NCI-H2171 treated with DMSO at 0.1 percent for 48 hours (cell line): ENCODE measurements at places on chromosomes 7 and 10.

GRCh38 chr7:149884016-149884415, 10.2 kb downstream of the ATP6V0E2 start:
- no peak for DNase-seq

- no peak for DNase-seq
These were observed 11.4 kb upstream of the FAM53B start for GRCh38 chr10:124755581-124755980.

DNA sequence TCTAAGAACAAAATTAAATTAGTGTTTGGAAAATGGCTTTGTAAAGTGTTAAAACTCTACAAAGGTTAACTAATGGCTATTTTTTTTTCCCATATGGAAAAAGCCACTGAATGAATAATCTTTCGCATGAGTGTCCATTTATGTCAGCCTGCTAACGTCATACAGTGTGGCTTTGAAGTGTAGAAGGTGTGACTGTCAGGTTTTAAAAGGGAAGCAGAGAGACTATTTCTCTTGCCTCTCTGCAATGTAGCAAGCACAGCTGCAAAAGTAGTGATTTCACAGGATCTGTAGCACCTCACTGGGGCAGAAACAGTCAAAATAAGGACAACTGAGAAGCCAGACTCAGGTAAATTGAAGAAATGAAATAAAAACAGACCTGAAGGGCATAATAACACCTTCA, 53.4 kb downstream of the CREB5 start:
- no peak for DNase-seq

DNA sequence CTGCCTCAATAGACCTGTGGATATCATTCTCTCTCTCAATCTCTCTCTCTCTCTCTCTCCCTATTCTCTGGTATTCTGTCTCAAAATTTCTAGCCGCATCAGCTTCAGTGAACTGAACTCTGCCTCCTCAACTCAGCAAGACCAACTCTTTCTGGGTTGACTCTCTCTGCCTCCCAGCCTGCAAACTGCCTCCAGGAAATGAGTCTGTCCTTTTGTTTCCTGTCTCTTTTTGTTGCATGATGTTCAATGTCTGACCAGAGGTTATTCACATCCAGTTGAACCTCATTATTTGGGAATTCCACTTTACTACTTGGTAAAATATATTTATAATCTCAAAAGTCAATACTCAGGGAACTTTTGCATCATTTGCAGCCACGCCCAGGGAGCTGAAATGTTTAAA, 682.7 kb upstream of the FZD8 start:
- no peak for DNase-seq

- no peak for DNase-seq
These were observed 3.7 kb downstream of the IKZF1 start for GRCh38 chr7:50308203-50308531.

DNA sequence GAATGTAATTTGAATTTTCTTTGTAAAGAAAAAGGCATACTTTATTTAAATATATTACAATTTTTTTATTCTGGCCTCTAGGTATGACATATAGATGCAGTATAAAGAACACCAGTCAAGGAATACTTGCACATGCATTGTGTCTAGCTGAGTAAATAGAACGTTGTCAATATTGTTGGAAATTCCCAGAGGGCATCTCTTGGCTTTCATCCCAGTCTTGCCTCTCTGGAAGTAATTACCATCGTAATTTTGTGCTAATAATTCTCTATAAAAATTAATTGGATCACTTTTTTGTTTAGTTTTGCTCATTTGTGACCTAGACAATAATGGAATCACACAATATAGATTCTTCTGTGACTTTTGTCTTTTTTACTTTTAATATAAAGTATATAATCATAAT, 1052.3 kb upstream of the CELF2 start:
- DNase-seq = no peak

DNA sequence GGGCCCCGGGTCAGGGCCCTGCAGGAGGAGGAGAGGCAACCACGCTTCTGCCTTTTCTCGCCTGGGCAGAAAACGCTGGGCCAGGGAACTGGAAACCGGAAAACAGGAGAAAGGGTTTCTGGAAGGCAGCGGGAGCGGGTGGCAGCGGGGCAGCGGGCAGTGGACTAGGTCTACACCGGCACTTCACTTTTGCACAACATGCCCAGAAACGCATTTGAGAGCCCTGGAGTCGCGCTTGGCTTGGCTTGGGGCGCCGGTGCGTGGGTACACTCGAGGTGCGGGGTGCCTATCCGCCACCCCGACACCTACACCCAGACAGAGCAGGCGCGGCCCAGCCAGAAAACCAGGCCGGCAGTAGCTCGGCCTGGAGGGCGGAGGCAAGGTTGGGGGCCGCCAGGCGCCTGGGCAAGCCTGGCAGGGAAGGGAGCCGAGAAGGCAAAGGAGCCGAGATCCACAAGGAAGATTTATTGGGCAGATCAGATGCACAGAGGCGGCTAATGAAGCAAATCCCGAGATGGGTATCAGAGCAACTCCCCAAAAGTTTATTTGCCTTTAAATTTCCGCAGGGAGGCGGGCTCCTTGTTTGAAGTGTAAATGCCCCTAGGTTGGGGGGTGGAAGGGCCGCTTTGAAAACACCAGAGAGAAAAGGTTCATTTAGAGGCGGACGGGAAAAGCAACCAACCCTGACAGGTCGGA, 3.2 kb upstream of the PAX2 start:
- no peak for DNase-seq

- no peak for DNase-seq
These were observed 550.1 kb upstream of the NRP1 start for GRCh38 chr10:33884604-33885003.

DNA sequence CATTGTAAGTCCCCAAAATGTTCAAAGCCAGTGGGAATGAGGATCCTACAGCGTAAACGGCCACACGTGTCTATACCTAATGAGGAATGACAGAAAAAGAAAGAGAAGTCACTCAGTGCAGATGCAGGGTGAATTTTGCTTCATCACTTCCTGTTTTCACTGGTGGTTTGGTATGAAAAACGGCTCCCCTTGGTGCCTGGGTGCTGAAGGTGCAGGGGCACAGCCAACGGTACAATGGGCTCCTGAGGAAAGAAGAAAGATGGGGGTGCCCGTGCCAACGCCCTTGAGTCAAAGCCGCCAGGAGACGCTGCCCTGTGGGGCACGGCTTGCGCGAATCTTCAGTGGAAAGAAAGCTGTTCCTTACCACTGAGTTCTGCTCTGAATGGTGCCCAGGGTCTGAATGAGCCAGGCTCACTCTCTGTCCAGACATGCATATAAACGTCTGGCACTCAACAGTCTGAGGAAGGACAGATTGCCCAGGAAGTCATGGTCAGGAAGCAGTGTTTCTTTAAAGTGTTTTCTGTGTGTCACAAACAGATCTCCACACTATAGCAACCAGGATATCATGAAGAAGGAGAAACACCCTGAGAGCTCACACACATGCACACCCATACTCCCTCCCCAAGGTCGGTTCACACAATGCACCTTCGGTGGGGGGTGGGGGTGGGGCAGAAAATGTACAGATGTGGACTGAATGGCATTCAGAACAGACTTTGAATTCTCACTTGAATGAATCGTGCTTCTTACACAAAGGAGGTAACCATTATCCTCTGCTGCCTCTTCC, 105.8 kb downstream of the ELMO1 start:
- no peak for DNase-seq

DNA sequence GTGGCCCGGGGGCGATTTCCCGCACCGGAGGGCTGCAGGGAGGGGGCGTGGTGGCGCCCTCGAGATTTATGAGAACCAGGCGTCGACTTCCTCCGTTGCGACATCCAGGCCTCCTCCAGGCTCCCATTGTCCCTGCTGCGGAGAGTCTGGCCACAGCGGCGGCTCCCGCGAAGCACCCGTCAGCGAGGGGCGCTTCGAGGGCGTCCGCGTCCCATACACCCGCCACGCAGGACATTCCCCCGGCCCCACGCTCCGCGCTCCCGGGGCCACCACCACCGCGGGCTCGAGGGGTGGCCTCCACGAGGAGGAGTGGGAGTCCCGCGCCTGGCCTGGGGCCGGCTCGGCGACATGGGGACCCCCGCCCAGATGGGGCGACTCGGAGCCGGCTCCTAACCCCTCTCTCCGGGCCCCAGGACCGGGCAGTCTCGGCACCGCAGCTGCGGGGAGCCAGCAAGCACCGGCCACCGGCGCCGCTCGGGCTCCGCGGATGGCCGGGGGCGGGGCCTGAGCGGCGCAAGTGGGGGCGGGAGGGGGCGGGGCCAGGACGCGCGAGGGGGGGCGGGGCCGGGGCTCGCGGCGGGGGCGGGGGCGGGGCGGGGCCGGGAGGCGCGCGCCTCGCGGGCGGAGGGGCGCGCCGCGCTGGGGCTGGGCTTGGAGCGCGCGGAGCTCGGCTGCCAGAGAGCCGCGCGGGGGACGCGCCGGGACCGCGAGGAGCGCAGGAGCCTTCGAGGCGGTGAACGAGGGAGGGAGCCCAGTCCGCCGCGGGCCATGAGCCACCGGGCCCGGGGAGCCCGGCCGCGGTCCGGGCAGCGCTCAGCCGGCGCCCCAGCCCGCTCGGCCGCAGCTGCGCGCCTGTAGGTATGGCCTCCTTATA, at the start of gene SH2B2:
Gene SH2B2, plus strand, starts transcription at position 632 of the 874 bp plus-strand sequence. CDS start 13,683 bp downstream, outside the sequence.
- peak; percentile 49 for DNase-seq

DNA sequence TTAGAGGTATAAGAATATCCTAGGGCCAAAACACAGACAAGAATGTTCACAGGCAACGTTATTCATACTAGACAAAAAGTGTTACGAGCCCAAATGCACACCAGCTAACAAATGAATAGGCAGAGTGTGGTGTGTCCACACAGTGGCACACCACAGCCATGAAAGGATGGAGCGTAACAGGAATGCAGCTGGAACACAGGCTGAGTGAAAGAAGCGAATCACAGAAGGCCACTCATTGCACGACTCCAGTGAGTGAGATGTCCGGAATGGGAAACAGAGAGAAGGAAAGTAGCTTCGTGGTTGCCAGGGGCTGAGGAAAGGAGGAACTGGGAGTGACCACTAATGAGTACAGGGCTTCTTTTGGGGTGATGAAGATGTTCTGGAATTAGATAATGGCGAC, 198.8 kb downstream of the TNS3 start:
- DNase-seq = no peak

DNA sequence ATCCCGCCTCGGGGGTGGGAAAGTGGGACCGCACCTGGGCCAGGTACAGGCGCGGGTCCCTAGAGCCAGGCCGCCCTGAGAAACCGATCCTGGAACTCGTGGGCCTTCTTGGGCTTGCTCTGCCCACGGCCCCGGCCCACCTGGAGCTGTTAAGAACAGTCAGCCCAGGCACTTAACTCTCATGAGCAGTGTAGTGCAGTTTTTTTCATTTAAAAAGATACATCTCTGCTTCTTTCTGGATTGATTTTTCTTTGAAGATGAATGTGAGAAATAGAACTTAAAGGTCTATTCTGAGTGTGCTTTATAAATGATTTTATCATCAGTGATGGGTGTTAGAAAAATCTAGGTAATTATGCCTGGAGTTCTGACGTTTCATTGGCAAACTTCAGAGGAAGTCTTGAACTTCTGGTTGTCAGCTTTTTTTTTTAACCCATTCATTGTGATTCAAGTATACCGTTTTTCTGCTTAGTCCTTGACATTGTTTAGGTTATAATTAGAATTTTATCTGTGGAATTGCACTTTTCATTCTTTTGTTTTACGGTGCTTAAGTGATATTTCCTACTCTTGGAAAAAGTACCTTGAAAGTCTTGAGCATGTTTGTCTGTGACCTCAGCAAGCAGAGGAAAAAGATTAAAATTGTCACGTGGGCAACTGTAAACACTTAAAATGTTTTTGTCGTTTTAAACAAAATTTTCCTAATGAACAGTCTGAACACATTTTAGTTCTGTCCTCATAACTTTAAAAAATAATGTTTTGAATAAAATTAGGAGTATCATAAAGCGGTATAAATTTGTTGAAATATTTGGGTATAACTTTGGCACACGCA, 906 bp downstream of the CDK1 start:
- peak; percentile 2 for DNase-seq
